ENCODE measurements at places on chromosomes 1 and 21. TPM values are rescaled to one million over a fixed set of nuclear protein-coding genes. Genes with fewer than 3 reads are reported as not detected.

The LCE1E gene
- total RNA-seq, result not detected

DNA sequence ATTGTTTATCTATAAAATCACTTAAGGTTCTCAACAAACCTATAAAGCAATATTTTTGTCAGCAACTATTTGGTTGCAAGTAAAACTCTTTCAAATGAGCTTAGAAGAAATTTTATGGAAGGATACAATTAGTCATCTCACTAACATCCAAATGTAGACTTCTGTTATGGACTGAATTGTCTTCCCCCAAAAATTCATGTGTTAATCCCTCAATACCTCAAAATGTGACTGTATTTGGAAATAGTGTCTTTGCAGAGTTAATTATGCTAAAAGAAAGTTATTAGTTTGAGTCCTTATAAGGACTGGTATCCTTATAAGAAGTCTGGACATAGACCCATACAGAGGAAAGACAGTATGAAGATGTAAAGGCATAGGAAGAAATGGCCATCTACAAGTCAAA is 357.8 kb upstream of the PRMT6 start:
- no peaks in the 10 kb centered on the region for H3K27me3 ChIP-seq
- no peak overlapping the region for H3K27ac ChIP-seq
- no peaks in the 10 kb centered on the region for H3K4me1 ChIP-seq
- DNase-seq, result no peak
- H3K4me3 ChIP-seq, result no peak overlapping the region
- H3K36me3 ChIP-seq, result no peaks in the 10 kb centered on the region

DNA sequence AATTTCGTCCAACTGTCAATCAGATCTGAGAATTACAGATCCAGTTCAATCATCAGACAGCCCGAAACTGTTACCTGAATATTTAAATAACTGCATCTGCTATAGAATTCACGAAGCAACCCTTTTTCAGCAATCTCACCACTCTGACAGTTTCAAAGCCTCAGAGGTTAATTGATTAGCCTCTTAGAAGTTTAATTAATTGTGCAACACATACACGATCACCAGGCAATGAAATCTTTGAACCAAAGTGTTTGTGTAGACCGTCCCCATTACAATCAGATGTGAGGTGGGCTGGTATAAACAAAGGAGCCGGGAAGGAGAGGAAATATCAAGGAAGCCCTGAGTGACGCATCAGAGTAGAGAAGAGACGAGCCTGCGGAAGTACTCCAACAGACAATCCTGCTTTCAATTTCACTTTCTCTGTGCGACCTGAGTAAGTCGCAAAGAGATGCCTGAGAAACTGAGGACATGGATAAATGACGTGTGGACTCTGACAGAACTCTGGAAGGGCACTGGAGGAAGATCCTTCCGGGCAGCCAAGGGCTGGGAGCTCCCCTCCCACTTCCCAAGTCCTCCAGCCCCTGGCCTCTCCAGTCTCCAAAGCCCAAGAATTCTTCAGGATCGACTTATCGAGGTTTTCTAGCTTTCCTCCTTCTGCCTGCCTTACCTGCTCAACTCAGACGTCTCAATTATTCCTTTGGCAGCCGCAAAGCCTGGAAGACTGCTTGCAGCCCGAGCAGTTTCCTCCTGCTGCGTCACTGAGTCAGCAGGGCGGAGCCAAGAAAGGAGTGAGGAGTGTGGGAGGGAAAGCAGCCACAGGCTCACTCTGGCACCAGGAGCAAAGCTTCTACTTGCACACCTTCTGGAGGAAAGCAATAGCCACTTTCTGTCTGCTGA is at the start of gene RNASEL:
Gene RNASEL, minus strand, starts transcription at position 757 of the 897 bp plus-strand sequence. CDS start 2,450 bp downstream, outside the sequence.
- H3K4me3 ChIP-seq, result peak within 1 kb of the TSS; percentile 91
- H3K36me3 ChIP-seq, result no peaks in the 10 kb centered on the region
- peaks cover 4% of the 10 kb centered on the region for H3K27me3 ChIP-seq
- no peak for DNase-seq

- peaks cover 3% of the 10 kb centered on the region for H3K36me3 ChIP-seq
- no peak for DNase-seq
- H3K27ac ChIP-seq, result no peak overlapping the region
- peaks cover 23% of the 10 kb centered on the region for H3K4me1 ChIP-seq
These were observed 107.0 kb downstream of the KIF26B start for GRCh38 chr1:245261786-245262185.

The NGF gene
- total RNA-seq, result 41.4 TPM

DNA sequence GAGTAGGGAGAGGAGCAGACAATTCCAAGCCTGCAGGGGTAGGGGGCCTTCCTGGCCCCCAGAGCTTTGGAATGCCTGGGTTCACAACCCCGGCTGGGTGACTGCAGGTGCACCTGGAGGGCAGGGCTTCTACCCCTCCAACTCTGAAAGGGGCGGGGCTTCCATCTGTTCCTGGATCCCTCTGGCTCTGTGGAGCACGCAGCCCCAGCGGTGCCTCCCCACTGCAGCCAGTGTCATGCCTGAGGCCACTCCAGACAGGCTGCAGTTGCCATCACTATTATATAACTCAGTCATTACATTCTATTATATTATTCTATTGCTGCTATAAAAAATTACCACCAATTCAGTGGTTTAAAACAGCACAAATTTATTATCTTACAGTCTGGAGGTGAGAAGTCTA is 12.5 kb upstream of the FNBP1L start:
- no peaks in the 10 kb centered on the region for H3K36me3 ChIP-seq
- no peak for DNase-seq
- H3K27ac ChIP-seq, result no peak overlapping the region
- no peaks in the 10 kb centered on the region for H3K27me3 ChIP-seq
- H3K4me1 ChIP-seq, result peaks cover 4% of the 10 kb centered on the region

The NID1 gene
- 99.1 TPM for total RNA-seq

DNA sequence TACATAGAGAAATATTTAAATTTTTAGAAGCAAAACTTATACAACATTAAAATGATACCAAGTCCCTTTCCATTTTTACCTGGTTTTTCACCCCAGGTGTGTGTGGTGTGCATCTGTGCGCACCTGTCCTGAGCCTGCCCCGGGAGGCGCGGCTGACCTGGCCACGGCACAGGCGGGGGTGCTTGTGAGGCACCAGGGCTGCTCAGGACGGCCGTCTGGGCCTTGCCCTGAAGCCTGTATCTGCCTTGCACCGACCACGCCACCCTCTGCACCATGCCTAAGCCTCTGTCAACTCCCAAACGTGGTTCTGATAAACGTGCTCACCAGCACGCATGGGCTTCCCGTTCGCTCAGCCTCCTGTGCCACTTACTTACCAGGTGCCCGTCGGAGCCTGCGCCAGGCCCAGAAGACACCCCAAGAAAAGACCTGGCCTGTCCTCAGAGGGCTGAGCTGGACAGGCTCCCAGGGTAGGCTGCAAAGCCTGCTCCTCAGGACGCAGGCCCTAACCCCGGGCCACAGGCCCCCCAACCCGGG is 20.9 kb downstream of the PANK4 start:
- H3K27ac ChIP-seq, result no peak overlapping the region
- H3K27me3 ChIP-seq, result no peaks in the 10 kb centered on the region
- H3K4me1 ChIP-seq, result no peaks in the 10 kb centered on the region
- DNase-seq, result no peak
- no peak overlapping the region for H3K4me3 ChIP-seq

GRCh38 chr1:11676386-11677103 is 4.4 kb downstream of the MAD2L2 start:
- no peak overlapping the region for H3K4me3 ChIP-seq
- peaks cover 6% of the 10 kb centered on the region for H3K4me1 ChIP-seq
- H3K27ac ChIP-seq, result no peak overlapping the region
- peaks cover 6% of the 10 kb centered on the region for H3K36me3 ChIP-seq
- no peaks in the 10 kb centered on the region for H3K27me3 ChIP-seq
- DNase-seq, result no peak

GRCh38 chr1:31441970-31442647 is 29.1 kb downstream of the SERINC2 start:
- H3K27ac ChIP-seq, result no peak overlapping the region
- H3K27me3 ChIP-seq, result peaks cover 8% of the 10 kb centered on the region
- H3K4me3 ChIP-seq, result no peak overlapping the region

- peak; percentile 81 for DNase-seq
- H3K27me3 ChIP-seq, result peaks cover 3% of the 10 kb centered on the region
- no peak overlapping the region for H3K27ac ChIP-seq
- H3K36me3 ChIP-seq, result no peaks in the 10 kb centered on the region
- no peak overlapping the region for H3K4me3 ChIP-seq
These were observed 128.1 kb downstream of the SIK1 start for GRCh38 chr21:43298546-43299440.

DNA sequence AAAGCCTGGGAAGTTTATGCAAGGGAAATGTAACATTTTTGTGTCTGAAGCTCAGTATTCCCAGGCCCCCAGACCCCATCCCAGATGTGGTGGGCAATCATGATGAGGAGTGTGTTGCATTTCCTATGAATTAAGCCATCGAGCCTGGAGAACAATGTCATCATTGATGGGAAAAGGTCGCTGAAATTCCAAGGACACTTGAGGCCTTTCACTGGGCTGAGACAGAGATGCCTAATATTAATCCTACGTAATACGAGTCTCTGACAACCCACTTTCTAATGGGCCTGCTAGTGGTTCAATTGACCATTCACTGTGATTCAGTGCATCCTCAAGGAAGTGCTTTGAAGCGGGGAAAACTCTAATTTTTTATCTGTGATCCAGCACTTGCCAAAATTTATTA is 291.6 kb downstream of the PLPP3 start:
- H3K27me3 ChIP-seq, result no peaks in the 10 kb centered on the region
- no peak overlapping the region for H3K27ac ChIP-seq
- H3K36me3 ChIP-seq, result no peaks in the 10 kb centered on the region
- H3K4me1 ChIP-seq, result peaks cover 3% of the 10 kb centered on the region
- DNase-seq, result no peak

- no peak overlapping the region for H3K4me3 ChIP-seq
- H3K36me3 ChIP-seq, result no peaks in the 10 kb centered on the region
- H3K27ac ChIP-seq, result no peak overlapping the region
- peaks cover 22% of the 10 kb centered on the region for H3K4me1 ChIP-seq
- H3K27me3 ChIP-seq, result no peaks in the 10 kb centered on the region
These were observed 80.5 kb upstream of the RALGPS2 start for GRCh38 chr1:178644308-178645120.

GRCh38 chr1:185053204-185053603 is 7.8 kb downstream of the RNF2 start:
- H3K4me3 ChIP-seq, result no peak overlapping the region
- H3K27ac ChIP-seq, result no peak overlapping the region
- H3K4me1 ChIP-seq, result peaks cover 22% of the 10 kb centered on the region
- no peaks in the 10 kb centered on the region for H3K27me3 ChIP-seq

The EIF2D gene
- 34.7 TPM for total RNA-seq

- no peaks in the 10 kb centered on the region for H3K36me3 ChIP-seq
- DNase-seq, result no peak
- peaks cover 5% of the 10 kb centered on the region for H3K4me1 ChIP-seq
- no peak overlapping the region for H3K27ac ChIP-seq
- H3K27me3 ChIP-seq, result peaks cover 5% of the 10 kb centered on the region
These were observed 142.8 kb upstream of the DNAH14 start for GRCh38 chr1:224786533-224787250.

DNA sequence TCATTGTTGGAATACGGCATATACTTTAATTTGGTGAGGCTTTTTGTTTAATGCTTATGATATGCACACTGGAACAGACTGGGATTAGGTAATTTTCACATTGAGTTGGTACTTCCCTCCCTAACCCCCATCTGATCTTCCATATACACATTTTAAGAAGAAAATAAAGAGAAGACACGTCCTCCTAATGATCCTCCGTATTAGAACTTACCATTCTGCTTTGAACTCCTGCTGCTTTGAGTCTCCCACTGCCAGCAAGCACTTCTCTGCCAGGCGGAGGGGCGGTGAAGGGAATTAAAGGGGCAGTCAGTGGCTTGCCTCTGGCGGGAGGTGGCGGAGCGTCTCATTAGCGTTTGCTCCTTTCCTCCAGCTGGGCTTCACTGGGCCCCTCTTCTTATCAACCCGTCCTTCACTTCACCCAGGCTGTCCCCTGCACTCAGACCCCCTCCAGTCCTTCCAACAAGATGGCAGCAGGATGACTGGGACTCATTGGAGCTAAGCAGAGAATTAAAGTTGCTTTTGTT is 433.4 kb downstream of the KIF26B start:
- no peak for DNase-seq
- H3K4me3 ChIP-seq, result no peak overlapping the region
- peaks cover 41% of the 10 kb centered on the region for H3K4me1 ChIP-seq
- H3K27me3 ChIP-seq, result no peaks in the 10 kb centered on the region

- no peak overlapping the region for H3K27ac ChIP-seq
- no peaks in the 10 kb centered on the region for H3K36me3 ChIP-seq
- DNase-seq, result no peak
- peaks cover 37% of the 10 kb centered on the region for H3K4me1 ChIP-seq
These were observed 38.4 kb downstream of the PIK3CD start for GRCh38 chr1:9689971-9690381.

DNA sequence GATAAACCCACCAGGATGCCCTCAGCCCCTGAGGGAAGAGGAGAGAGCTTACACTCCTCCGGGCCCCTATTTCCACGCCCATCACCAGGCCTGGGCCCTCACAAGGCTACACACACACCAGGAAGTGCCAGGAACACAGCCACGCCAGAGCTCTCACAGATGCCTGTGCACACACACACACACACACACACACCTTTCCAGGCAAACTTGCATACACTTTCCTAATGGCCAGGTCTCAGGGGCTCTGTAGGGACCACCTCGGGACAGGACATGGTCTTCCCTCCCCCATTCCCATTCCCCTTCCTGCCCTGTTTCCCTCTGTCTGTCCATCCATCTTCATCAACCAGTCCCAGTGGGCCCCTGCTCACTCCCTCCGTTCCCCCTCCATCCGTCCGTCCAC is 9.7 kb upstream of the EPHA2 start:
- H3K36me3 ChIP-seq, result no peaks in the 10 kb centered on the region
- DNase-seq, result no peak
- H3K4me1 ChIP-seq, result peaks cover 25% of the 10 kb centered on the region
- H3K4me3 ChIP-seq, result no peak overlapping the region

The MORN1 gene
- total RNA-seq, result 8.1 TPM

DNA sequence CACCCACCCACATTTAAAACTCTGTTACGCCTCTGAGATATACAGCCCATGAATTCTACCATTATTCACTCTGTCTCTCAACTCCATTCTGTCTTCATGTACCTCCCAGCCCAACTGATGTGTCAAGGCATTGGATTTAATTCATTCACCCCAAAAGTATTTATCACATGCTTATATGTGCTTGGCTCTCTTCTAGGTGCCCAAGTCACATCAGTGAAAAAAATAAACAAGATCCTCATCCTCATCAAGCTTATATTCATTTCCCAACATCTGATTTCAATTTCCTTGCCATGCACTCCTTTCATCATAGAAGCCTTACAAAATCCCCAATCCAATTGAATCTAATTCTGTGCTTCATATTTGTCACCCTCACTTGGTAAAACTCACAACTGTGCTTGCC is 967.6 kb downstream of the LTN1 start:
- no peak overlapping the region for H3K27ac ChIP-seq
- no peaks in the 10 kb centered on the region for H3K4me1 ChIP-seq
- H3K4me3 ChIP-seq, result no peak overlapping the region
- no peaks in the 10 kb centered on the region for H3K27me3 ChIP-seq
- H3K36me3 ChIP-seq, result no peaks in the 10 kb centered on the region

The CRNN gene
- total RNA-seq, result not detected

The IFI16 gene
- 13.3 TPM for total RNA-seq

Data from chondrocyte (in vitro differentiated cells).